Choroid plexus epithelial cell (primary cell): ENCODE measurements at places on chromosomes 13 and 19.

DNA sequence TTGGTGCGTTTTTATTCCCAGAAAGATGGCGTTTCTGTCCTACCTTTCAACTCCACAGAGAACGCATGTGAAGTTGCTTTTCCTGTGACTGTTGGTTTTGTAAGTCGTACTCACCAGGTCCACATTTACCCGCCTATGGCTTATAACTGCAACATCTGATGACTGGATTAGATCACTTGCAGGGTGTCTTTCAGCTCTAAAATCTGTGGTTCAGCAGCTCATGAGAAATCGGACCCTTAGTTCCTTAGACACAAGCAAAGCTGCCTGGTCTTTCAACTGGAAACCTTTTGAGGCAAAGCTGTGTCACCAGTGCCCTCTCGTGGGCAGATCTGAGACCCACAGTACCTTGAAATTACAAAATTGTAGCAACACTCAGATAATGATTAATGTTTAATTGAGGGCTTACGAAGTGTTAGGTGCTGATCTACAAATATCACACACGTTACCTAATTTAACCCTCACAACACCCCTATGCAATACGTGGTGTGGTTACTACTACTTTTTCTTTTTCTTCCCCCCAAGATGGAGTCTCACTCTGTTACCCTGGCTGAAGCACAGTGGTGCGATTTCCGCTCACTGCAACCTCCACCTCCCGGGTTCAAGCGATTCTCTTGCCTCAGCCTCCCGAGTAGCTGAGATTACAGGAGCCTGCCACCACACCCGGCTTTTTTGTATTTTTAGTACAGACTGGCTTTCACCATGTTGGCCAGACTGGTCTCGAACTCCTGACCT is 65.4 kb downstream of the RUBCNL start:
- peak; percentile 80 for DNase-seq

- DNase-seq: peak; percentile 64
These were observed 25.8 kb downstream of the NALCN start for GRCh38 chr13:101390461-101390860.

GRCh38 chr19:3515891-3516422 is 9.8 kb downstream of the FZR1 start:
- no peak for DNase-seq

DNA sequence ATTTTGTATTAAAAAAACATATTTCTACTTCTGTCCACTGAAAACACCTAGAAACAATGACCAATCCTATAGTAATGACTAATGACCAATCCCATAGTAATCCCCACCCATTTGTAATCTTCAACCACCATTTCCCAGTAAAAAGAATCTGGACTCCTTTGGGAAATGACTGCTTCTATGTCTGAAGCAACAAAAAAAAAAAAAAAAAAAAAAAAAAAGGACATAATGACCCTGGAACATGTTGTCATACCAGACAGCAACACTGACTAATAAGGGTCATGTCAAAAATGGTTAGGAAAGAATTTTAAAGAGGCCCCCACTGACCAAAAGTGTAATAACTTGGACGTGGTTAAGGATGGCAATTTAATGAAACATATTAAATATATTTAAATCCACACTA is 88.3 kb downstream of the TUBA3C start:
- DNase-seq: no peak

DNA sequence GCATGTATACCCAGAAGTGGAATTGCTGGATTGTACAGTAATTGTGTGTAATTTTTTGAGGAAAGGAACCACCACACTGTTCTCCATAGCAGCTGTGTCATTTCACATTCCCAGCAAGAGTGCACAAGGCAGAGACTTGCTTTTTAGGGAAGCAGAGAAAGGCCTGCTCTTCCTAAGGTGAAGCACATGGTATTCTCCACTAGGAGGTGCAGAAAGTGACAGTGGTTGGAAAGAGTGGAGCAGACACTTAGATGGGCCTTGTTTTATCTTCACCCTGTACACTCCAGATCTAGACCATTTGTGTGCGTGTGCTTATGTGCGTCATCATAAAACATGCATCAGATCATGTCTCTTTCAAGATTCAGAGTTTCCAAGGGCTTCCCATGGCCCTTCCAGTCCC is 35.0 kb downstream of the FAM124A start:
- DNase-seq: no peak

- peak; percentile 66 for DNase-seq
These were observed 58.8 kb upstream of the ZNF681 start for GRCh38 chr19:23817519-23817918.

DNA sequence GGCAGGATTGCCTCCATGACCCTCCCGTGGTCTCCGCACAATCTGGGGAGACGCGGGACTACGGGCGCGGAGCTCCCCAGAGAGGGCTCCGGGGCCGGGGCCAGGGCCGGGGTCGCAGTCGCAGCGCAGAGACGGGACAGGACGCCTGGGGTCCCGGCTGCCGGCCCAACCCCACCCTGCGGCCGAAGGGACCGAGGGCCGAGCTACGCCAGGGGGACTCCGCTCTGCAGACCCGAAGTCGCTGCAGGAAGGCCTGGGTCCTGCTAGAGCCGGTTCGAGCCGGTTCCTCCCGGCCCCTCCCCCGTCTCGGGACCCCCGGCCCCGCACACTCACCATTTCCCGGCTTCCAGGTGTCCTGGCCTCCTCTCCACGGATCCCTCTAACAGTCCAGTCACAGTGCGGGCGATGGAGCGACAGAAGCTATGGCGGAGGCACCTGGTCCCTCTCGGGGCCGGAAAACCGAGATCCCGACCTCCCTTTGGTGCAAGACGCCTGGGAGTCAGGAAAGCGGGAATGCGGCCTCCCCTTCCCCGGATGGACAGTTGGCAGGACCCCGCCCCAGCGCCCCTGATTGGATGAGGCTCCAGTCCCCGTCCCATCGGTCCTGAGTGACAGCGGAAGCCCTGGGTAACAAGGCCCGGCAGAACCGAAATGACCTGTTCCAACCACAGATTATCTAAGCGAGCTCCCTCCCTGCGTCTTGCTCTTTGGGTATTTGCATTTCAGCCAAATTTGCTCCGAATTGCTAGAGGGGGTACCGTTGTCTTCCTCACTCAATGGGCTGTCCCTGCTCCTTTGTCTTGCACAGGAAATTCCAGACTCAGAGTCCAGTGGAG is at the start of gene ZNF625:
TSS of gene ZNF625 (minus strand) at position 512 of the 836 bp plus-strand sequence. CDS start at position 336, 176 bp downstream.
- DNase-seq: peak; percentile 79

DNA sequence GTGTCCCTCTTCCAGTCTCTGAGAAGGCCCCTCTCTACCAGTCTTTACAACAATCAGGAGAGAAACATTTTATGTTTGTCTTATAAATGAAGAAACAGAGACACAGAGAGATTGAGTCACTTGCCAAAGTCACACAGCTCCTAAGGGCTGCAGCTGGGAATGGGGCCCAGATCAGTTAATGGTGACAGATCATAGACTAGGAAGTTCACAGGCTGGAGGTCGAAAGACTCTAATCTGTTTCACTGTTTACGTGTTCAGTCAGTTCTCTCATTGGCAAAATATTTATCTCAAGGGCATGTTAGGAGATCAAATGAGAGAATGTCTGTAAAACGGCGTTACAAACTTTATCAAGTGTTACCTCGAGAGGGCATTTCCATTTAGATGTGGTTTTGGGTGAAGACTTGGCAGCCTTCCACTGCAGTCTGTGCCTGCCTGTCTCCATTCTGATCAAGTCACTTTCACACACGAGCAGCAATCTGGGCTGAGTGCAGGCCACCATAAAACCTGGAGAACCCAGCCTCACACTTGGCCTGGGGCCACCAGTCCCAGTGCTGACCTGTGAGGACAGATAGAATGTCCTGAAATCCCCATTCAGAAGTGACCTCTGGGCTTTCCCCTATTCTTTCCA is 65.1 kb downstream of the SIAH3 start:
- no peak for DNase-seq

DNA sequence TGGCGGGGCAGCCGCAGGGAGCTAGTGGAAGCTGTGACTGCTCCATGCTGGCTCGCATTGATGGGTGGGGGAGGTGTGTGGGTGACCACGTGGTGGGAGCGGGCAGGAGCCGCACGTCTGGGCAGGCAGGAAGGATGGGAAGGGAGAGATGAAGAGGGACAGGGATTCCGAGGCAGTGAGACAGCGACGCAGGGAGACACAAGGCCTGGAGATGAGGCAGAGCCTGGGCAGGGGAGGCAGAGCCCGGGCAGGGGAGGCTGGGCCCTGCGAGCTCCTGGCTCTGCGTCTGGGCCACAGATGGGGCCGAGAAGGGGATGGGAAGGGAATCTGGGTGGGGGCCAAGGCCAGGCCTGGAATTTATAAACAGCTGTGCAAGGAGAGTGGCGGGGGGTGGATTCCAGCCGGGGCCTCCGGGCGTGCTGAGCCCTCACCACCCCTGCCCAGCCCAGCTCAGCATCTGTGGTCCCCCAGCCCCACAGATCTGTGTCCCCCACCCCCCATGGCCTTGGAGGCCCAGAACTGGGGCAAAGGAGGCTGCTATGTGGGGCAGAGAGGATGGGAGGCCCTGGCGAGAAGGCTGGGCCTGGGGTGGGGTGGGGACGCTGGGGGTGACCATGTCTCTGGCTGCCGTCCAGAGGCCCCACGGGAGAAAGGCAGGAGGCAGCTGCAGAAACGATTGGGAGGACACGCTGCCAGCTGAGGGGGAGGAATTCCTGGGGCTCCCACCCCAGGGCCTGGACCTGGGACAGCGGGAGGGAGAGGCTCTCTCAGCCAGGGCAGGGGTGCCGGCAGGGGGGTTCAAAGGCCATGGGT is 6.0 kb downstream of the EHD2 start:
- peak; percentile 97 for DNase-seq

DNA sequence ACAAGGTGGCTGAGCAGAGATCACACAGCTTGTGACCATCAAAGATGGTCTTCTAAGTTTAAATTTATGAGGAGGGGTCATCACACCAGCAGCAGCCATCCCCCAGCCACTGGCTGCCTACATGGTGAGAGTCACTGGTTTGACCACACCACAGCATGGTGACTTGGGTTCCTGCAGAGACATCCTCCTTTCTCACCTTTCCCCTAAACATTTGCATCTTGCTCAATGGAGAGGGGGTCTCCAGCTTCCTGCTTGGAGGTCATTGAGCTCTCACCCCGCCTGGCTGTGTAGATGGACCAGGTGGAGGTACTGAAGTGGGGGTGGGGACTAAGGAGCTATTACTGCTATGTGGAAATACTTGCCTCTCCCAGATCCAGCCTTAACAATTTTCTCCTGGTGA is 247.6 kb upstream of the ARGLU1 start:
- no peak for DNase-seq

- no peak for DNase-seq
These were observed 5.9 kb downstream of the MAST1 start for GRCh38 chr19:12843999-12844732.

DNA sequence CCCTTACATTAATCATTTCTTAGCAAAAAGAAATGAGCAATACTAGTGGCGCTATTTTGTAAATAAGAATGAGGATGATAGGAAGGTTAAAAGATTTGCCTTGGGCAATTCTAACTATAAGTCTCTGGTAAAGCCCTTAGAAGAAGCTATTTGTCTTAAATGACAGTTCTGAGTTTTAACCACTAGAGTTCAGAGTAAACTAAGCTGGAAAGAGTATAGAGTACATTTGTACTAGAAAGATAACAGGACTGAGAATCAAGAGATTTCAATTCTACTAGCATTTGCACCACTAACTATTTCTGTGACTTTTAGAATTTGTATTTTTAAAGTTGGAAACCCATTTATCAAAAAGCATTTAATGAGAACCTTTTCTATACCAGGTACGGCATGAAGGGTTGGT is 750.3 kb downstream of the OLFM4 start:
- DNase-seq: no peak

DNA sequence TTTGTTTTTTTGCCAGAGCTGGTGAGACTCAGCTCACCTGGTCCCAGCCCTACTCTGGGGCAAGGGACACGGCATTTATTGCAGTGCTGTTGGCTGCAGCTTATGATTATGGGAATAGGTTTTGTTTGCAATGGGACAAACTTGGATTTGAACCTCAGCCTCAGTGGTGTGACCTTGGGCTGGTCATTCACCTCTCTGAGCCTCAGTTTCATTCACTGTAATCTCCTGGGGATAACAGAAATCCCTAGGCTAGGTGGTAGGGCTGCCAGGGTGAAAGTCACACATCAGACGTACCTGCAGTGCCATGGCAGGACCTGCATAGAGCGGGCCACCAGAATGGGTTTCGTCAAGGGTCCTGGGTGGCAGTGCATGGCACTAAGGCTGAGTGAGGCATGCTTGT is 73.7 kb upstream of the MEDAG start:
- DNase-seq: no peak

- DNase-seq: peak; percentile 42
These were observed 66.7 kb downstream of the FAM216B start for GRCh38 chr13:42847891-42848663.

DNA sequence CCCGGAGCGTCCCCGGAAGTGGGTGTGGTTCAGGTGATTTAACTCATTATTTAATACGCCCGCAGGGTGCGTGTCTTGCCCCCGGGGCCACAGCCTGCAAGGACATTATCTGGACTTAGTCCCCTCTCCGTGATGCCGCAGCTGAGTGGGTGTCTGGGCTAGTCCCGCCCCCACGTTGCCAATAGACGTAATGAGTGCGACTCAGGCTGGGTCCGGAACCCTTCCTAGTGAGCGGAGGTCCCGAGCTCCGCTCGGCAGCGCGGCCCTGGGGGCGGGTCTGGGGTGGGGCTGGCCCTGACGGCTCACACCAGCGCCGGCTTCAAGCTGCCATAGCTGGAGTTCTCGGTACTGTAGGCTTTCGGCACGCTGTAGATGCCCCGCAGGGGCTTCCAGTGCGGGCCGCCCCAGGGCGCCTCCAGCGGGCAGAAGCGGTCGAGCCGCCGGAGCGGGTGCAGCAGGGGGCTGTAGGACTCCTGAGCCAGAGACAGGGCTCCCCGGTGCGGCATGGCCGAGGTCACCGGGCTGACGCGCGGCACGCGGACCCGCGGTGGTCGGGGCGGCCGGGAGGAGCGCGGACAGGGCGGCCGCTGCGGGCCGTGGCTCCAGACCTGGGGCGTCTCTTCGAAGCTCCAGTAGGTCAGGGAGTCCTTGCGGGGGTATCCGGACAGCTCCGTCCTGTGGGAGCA is 918 bp upstream of the LHB start:
- DNase-seq: peak; percentile 62

- peak; percentile 48 for DNase-seq
These were observed 20.8 kb downstream of the NOVA2 start for GRCh38 chr19:45952686-45953505.

- DNase-seq: no peak
These were observed 5.1 kb downstream of the TBC1D17 start for GRCh38 chr19:49882643-49883042.
